ENCODE measurements at places on chromosomes 12 and 14.

DNA sequence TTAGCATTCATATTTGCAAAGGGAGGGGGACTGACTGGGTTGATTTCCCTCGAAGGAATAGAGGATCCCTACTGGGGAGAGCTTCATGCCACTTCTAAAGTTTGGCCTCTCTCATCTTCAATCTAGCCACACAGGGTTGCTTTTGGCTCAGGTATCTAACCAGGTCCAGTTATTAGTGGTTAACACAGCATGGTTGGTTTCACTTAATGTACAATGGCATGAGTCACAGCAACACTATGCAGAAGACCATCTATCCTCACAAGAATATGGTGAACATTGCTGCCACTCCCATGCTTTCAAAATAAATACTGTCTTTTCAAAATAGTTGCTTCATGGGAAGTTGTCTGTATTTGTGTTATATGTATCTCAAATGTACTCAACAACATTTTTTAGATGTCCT lies 6.6 kb upstream of the RAB3IP start:
- H3K27me3 ChIP-seq = no peaks in the 10 kb centered on the region
- no peaks in the 10 kb centered on the region for H3K4me1 ChIP-seq
- H3K36me3 ChIP-seq = no peaks in the 10 kb centered on the region
- DNase-seq = no peak

DNA sequence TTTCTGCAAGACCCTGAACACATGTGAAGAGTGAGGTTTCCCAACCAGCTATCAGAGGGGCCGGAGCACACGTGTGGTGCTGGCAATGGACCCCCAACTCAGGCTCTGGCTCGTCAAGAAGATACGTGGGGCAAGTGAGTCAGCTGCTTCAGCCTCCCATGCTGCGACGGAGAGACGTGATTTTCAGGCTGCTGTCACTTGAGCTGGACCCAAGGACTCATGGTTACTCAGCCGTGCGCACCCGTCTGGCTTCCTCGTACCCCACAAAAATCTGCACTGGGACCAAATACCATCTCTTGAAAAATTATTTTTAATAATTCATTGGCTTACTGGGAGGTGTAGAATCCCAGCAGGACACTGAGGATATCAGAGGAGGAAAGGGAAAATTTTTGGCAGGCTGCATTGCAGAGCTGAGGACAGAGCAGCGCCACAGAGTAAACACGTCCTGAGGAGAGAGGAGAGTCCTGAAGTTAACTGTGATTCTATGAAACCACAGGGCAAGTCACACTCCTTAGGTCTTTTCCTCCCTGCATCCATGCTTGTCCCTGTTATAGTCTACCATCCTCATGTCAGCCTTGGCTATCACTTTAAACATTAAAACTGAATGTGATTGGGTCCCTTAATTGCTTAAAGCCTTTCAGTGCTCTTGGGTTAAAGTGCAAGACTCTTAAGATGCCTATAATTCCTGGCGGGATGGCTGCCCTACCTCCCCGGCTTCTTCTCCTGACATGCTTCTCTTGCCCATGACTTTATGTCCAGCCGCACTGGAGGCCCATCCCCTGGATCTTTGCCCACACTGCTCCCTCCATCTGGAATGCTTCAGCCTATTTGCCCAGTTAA lies 95.3 kb upstream of the SLC35F4 start:
- H3K4me3 ChIP-seq = no peak overlapping the region
- H3K4me1 ChIP-seq = no peaks in the 10 kb centered on the region
- no peak overlapping the region for H3K27ac ChIP-seq
- no peaks in the 10 kb centered on the region for H3K27me3 ChIP-seq
- no peak for DNase-seq
- H3K36me3 ChIP-seq = no peaks in the 10 kb centered on the region

DNA sequence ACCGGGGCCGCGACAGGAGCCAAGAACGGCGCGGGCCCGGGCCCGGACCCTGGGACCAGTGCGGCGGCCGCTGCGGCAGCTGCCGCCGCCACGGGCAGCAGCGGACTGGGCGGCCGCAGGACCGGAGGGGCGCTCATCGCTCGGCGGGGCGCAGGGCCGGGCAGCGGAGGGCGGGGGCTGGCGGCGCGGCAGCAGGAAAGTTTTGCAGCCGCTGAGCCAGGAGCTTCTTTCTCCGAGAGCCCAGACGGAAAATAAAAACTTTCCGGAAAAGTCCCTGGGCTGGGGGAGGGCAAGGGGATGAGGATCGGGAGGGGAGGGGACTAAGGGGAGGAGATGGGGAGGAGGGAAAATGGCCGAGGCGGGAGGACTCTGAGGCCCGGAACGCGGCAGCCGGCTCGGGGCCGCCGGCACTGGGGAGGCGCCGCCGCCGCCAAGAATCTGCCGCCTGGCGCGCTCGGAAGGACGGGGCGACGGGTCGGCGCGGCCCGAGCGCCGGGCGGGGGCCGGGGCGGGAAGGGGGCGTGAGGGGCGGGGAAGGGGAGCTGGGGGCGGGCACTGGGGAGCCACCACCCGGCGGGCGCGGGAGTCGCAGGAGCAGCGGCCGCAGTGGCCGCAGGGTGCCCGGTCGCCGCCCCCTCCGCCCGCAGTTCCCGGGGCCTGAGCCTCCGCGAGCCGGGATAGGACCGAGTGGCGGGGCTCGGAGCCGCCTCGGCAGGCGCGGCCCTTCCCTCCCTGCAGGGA lies at the start of gene PRKD1:
Gene PRKD1 (minus strand): TSS at position 472 of the 741 bp plus-strand sequence.
- no peaks in the 10 kb centered on the region for H3K27me3 ChIP-seq
- DNase-seq = peak; percentile 81
- H3K36me3 ChIP-seq = no peaks in the 10 kb centered on the region
- peaks cover 5% of the 10 kb centered on the region for H3K4me1 ChIP-seq
- peak within 1 kb of the TSS; percentile 61 for H3K4me3 ChIP-seq

DNA sequence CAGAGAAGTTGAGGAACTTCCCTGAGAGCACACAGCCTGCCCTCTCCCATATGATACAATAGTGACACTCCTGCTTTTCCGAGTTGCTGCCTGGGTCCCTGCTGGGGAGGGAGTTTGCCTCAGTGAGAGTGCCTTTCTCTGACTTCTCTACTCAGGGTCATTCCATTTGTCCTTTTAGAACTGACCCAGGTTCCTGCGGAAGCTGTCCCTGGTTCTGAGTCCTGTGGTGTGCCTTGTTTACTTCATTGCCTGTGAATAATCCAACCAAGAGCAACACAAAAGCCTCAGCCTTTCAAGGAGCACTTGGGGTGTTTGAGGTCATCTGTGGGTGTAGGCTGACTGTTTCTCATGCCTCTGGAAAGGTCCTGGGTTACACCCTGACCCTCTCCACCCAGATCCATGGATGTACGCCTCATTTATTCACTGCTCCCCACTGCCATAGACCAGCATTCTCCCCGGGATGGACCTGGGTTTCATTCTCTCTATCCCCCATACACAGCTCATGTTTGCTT lies 13.6 kb downstream of the SERPINA1 start:
- H3K27ac ChIP-seq = no peak overlapping the region
- no peaks in the 10 kb centered on the region for H3K27me3 ChIP-seq
- H3K4me3 ChIP-seq = no peak overlapping the region
- no peaks in the 10 kb centered on the region for H3K4me1 ChIP-seq

GRCh38 chr12:10211101-10211939 lies 1.4 kb upstream of the GABARAPL1 start:
- no peaks in the 10 kb centered on the region for H3K27me3 ChIP-seq
- H3K4me1 ChIP-seq = peaks cover 26% of the 10 kb centered on the region
- peak overlapping the region; percentile 96 for H3K27ac ChIP-seq
- peaks cover 5% of the 10 kb centered on the region for H3K36me3 ChIP-seq

- H3K27me3 ChIP-seq = no peaks in the 10 kb centered on the region
- peak overlapping the region; percentile 74 for H3K27ac ChIP-seq
- no peak for DNase-seq
- H3K4me3 ChIP-seq = no peak overlapping the region
- H3K36me3 ChIP-seq = no peaks in the 10 kb centered on the region
These were observed 4.4 kb upstream of the P2RX4 start for GRCh38 chr12:121205491-121205890.

DNA sequence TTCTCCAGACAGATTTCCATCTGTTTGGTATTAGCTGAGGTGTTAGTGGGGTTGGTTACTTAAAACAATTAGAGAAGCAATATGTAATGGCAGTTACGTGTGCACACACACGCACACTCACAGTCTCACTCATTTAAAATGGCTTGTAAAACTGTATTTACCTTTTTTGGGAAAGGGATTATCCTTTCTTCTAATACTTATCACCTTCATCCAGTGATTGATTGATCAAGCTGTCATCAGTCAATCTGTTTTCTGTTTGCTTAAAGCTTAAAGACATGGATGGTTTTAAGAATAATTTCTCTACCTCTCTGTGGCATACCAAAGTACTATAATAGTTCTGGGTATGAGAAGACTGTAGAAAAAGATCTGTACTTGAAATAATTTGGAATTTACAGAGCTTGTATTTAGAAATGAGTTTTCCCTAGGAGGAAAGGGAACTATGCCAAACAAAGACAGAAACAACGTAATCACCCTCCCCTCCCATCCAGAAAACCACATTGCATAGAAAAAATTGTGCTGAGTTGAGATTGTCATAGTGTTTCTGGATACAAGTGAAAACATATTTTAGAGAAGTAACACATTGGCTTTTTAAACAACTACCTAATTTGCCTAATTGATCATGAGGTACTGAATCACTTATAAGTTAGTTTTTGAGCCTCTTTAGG lies 455.8 kb downstream of the PCNX1 start:
- peak overlapping the region; percentile 78 for H3K27ac ChIP-seq
- DNase-seq = no peak
- no peak overlapping the region for H3K4me3 ChIP-seq
- H3K36me3 ChIP-seq = no peaks in the 10 kb centered on the region

- DNase-seq = no peak
- H3K4me1 ChIP-seq = peaks cover 24% of the 10 kb centered on the region
- H3K27ac ChIP-seq = peak overlapping the region; percentile 9
- no peaks in the 10 kb centered on the region for H3K27me3 ChIP-seq
- H3K4me3 ChIP-seq = no peak overlapping the region
These were observed 14.9 kb downstream of the SLC7A7 start for GRCh38 chr14:22800346-22800745.

DNA sequence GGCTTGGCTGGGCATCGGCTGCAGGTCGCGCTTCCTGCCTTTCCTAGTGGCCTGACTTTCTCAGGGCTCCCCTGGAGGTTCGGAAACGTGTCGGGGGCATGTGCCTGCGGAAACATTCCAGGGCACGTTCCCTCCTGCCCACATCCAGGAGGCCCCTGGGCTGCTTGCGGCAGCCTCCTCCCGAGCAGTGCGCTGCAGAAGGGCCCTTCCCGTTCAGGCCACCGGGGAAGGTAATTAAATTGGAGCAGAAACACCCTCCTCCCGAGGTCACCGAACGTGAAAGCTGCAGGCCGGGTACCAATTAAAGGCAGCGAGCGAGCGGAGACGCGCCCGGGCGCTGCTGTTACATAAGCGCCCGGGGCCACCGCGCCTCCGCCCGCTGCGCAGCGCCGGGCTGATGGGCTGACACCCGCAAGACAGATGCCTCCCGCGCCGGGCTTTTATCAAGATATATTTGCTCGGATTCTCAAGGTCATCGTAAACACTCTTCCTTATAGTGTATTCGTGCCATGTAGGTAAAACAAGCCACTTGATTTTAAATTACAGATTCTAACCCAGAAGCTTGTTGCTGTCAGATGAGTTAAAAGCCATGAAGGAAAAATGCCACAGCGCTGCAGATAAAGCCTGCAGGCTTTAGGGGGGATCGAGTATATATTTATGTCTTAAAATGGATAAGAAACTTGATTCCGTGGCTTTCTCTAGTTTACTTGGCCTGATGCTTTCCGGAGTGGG lies 31.4 kb downstream of the SSPN start:
- peaks cover 11% of the 10 kb centered on the region for H3K4me1 ChIP-seq
- H3K36me3 ChIP-seq = no peaks in the 10 kb centered on the region
- peak overlapping the region; percentile 25 for H3K4me3 ChIP-seq
- no peak overlapping the region for H3K27ac ChIP-seq
- DNase-seq = no peak

DNA sequence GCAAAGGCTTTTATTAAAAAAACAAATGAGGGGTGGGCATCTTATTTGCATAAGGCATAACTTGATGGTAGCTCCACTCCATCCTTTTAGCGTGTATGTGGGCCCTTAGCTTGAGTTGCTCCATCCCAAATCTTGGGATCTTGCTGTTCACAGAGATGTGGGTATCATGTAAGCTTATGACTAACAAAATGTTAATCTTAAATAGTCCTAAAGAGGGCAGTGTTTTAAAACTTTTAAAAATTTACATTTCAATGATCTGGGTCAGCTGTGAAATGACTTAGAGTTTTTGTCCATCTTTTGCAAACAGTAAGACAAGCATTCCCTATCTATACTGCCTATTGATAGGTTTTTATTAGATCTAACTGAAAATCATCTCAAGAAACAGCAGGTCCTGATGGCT lies 86.0 kb downstream of the SLCO1A2 start:
- no peak overlapping the region for H3K4me3 ChIP-seq
- no peak overlapping the region for H3K27ac ChIP-seq
- DNase-seq = no peak
- no peaks in the 10 kb centered on the region for H3K27me3 ChIP-seq
- H3K36me3 ChIP-seq = no peaks in the 10 kb centered on the region

DNA sequence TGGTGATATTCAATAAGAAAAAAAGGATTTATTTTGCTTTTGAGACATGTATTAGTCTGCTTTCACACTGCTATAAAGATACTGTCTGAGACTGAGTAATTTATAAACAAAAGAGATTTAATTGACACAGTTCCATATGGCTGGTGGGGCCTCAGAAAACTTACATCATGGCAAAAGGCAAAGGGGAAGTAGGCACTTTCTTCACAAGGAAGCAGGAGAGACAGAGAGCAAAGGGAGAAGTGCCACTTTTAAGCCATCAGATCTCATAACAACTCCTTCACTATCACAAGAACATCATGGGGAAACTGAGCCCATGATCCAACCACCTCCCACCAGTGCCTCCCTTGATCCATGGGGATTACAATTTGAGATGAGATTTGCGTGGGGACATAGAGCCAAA lies 43.9 kb downstream of the BHLHE41 start:
- no peak overlapping the region for H3K27ac ChIP-seq
- no peak for DNase-seq
- H3K27me3 ChIP-seq = no peaks in the 10 kb centered on the region
- no peaks in the 10 kb centered on the region for H3K4me1 ChIP-seq
- no peaks in the 10 kb centered on the region for H3K36me3 ChIP-seq

- no peaks in the 10 kb centered on the region for H3K36me3 ChIP-seq
- DNase-seq = no peak
- H3K27me3 ChIP-seq = peaks cover 7% of the 10 kb centered on the region
- no peaks in the 10 kb centered on the region for H3K4me1 ChIP-seq
- no peak overlapping the region for H3K27ac ChIP-seq
These were observed 229.6 kb upstream of the NOS1 start for GRCh38 chr12:117590999-117591398.

- H3K27me3 ChIP-seq = no peaks in the 10 kb centered on the region
- no peak for DNase-seq
- H3K4me3 ChIP-seq = no peak overlapping the region
- H3K36me3 ChIP-seq = no peaks in the 10 kb centered on the region
- peak overlapping the region; percentile 60 for H3K27ac ChIP-seq
These were observed 68.3 kb downstream of the RERG start for GRCh38 chr12:15152868-15153267.
